ENCODE measurements at places on chromosomes 4 and X.

DNA sequence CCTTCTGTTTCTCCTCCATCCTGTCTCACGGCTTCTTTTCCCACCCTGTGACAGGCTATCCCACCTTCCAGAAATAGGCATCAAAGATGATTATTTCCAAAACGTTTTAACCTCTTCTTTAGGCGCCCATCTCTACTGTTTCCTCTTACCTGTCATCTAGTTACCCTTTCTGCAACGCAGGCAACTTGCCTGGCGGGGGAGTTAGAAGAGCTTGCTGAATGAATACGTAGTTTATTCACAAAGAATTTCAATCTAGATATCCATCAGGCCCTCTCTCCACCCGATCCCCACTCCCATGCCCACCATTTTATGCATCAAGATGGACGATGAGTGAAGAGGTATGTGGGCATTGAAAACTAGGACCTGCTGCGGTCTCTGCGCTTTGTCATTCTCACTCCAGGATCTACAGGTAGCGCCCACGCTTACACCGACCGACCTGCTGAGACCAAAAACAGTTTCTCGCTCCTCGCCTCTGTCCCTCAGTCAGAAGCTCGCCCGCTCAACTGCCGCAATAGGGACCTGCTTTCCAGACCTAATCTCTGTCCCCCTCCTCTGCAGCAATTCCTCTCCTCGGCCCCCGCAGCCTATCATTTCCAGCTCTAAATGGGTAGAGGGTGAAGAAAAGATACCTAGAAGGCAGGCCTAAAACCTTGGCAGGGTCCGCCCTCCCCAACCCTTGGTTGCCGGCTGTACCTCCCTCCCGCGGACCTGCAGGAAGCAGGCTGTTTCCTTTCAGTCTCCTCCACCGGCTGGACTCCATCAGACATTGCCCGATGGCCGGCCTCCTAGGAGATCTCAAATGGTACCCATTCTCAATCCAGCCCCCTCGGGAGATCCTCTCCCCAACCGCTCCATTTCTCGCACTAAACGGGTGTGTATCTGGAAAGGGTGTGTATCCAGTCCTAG is 624 bp downstream of the BEX5 start:
- DNase-seq: no peak

- no peak for DNase-seq
These were observed at the start of gene PWWP3B for GRCh38 chrX:106168107-106168506. Gene PWWP3B, plus strand, starts transcription at chrX:106168305. Its CDS starts 37,128 bp downstream, at chrX:106205433.

GRCh38 chr4:52612341-52612740 is 46.8 kb downstream of the USP46 start:
- no peak for DNase-seq

- DNase-seq: no peak
These were observed 72.8 kb downstream of the IRF2 start for GRCh38 chr4:184401397-184402171.

DNA sequence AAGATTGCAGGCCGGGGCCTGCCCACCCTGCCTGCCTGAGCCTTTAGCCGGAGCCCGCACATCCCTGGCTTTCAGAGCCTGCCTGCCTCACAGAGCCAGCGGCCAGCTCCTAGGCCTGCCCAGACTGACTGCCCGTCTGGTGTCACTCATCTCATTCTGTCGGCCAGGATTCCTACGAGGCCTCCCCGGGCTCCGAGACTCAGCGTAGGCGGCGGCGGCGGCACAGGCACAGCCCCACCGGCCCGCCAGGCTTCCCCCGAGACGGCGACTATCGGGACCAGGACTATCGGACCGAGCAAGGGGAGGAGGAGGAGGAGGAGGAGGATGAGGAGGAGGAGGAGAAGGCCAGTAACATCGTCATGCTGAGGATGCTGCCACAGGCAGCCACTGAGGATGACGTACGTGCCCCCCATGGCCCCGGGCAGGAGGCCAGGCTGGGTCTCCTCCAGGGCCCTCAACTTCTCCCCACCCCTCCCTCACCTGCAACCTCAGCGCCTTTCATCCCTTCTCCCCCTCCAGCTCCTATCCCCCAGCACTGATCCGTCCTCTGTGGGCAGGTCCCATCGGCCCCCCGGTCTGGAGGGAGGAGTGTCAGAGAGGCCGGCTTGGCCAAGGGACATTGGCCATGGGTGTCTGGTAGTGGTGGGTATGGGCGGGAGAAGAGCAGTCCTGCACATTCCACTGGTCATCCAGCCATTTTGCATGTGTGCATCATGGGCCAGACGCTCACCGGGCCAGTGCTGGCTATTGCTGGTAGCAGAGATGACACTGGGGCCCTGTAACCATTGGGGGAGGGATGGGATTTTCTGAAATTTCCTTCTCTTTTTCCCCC is 22.6 kb upstream of the UBA1 start:
- no peak for DNase-seq

- DNase-seq: no peak
These were observed 471.6 kb upstream of the PRKX start for GRCh38 chrX:4185086-4185485.

GRCh38 chr4:76581077-76581962 is 146.3 kb downstream of the SHROOM3 start:
- DNase-seq: no peak
